ENCODE measurements at places on chromosomes 3 and 15.

- DNase-seq, result no peak
Observed at GRCh38 chr3:190589326-190589725, 75.4 kb downstream of the IL1RAP start.

GRCh38 chr3:69451594-69451993, 65.7 kb upstream of the FRMD4B start:
- DNase-seq, result no peak

GRCh38 chr3:137988152-137988551, 21.8 kb upstream of the CLDN18 start:
- no peak for DNase-seq

DNA sequence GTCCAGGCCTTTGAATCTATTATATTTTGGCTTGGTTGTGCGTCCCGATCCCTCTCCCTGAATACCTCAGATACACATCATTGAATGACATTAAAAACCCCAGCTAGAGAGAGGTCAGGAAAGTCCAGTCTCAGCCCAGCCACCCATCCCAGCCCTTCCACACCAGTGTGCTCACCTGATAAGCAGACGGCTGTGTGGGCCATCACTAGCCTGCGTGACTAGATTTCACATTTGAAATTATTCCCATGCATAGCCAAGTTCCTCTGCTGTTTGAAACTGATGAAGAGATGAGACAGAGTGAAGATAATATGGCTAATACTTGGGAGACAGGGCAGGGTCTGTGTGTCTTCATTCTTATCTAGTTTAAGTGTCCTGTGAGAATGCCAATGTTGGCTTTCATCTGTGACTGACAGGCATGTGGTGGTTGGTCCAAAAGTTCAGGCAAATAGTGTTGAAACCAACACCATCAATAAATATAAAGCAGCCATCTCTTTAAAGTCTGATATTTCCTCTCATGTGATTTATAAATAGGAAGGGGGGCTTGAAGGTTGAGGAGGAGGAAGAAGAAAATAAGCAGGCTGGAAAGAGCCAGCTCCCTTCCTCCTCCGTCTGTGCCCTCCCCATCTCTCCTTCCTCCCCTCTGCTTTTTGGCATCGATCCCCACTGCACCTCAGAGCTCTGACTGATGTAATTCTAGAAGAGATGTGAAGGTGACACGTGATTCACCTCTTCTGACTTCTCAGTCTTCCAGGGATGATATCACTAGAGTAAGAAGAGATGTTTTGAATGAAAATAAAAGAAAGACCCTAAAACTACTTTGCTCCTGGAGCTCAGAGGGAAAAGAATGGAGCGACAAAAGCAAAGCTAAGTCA, 5.1 kb downstream of the FAM43A start:
- peak; percentile 69 for DNase-seq

- DNase-seq, result no peak
Observed at GRCh38 chr15:93040288-93041158, 48.5 kb downstream of the RGMA start.

DNA sequence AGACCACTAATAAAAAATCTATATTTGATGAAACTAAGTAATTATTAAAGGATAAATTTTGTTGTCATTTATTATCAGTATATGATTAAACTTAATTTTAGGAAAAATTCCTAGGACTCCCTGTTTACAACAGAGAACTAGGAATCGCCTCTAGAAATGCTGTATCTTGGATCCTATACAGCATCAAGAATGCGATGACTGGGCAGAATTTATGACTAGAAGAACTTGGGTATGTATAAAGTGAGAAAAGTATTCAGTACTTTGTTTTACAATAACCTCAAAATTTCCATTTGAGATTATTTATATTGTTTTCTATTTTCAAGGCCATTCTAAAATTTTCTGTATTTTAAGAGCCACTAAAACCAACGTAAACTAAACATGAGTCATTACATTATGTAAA, 82.3 kb upstream of the AGTR1 start:
- DNase-seq, result no peak

DNA sequence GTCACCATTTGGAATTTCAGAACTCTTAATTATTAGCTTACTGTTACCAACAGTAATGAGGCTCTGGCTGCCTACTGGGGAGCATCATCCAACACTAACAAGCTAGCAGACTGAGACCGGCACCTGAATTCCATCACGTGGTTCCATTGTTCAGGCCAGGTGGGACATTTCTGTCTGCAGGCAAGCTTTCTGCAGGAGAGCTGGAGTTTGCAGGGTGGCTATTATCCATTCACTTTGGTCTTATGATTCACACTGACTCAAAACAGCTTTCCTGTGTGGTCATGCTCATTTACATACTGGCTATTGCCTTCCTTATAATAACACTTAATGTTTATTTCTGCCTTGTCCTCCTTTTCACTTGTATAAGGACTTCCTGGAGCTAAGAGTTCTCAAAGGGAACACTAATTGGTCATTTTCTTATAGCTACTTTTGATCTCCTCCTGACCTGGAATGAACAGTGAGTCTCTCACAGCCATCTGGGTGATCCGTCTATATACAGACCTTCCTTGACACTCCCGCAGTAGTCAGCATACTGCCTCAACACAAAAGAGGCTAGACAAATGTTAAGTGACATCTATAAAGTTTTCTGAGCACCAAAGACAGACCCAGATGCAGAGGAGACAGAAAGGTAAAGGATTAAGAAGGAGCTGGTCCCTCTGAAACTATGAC, 695.4 kb downstream of the FHIT start:
- no peak for DNase-seq

- no peak for DNase-seq
Observed at GRCh38 chr15:73125219-73125618, 73.0 kb downstream of the NEO1 start.

- peak; percentile 69 for DNase-seq
Observed at GRCh38 chr3:184085389-184085852, 11.4 kb upstream of the HTR3E start.

All from NCI-H226 (cell line).